ENCODE measurements at places on chromosomes 5 and 9.

GRCh38 chr5:36743891-36744772 is 132.4 kb upstream of the NIPBL start:
- no peak for DNase-seq

DNA sequence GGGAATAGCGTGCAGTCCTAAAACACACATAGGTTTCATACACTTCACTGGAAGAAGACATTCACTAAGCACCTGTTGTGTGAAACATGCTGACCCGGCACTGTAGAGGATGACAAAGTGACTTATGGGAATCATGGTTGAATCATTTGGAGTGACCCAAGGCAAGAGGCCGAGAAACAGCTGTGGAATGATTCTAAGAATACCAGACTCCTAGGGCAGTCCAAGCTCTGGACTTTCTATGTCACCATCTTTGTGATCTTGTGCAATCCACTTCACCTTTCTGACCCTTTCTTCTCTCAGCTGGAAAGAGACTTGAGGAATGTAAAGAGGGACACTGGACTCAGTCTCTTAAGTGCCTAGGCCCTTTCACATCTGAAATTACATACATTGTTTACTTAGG is 13.1 kb downstream of the MSANTD3 start:
- no peak for DNase-seq

DNA sequence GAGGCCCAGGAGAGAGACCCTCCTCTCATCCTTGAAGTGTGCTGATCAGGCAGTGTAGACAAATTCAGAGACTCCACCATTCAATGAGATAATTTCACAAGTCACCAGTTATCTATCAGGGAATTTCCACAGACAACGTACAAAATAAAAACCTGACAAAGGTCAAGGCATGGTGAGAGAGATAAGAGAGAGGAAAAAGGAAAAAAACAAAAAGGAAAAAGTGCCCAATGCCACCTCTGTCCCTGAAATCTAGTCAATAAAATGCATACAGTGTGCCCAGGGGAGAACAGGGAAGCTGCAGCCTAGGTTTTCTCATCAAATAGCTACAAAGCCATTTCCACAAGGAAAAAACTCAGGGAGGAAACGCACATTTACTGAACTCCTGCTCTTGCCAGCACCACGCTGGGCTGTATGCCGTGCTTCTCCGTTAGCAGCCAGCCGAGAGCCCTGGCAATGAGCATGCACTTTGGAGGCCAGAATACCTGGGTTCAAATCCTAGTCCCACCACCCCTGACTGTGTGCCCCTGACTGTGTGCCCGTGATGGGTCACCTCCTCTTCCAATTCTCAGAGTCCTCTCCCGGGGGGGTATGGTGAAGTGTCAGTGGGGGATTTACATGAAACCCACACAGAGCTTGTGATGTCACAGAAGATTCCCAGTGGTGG is 11.6 kb downstream of the WHRN start:
- DNase-seq = no peak

DNA sequence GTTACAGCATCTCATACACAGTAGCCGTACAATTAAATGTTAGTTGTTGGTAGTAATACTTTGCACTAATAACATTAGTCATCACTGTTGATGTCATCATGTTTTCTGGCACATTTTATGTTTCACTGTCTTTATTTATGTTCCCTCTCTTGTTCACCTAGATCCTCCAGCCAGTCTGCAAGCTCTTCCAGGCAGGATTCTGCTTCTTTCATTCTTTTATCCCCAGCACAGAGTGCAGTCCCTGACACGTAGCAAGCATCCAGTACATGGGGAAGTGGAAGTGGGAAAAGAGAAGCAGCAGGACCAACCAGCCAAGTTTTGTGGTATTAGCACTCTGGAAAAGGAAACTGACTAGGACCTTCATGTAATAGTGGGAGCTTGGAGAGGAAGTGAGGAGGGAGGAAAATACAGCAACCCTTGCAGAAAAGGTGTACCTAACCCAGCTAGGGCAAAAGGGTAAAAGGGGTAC is 89.7 kb upstream of the SLC44A1 start:
- DNase-seq = no peak

DNA sequence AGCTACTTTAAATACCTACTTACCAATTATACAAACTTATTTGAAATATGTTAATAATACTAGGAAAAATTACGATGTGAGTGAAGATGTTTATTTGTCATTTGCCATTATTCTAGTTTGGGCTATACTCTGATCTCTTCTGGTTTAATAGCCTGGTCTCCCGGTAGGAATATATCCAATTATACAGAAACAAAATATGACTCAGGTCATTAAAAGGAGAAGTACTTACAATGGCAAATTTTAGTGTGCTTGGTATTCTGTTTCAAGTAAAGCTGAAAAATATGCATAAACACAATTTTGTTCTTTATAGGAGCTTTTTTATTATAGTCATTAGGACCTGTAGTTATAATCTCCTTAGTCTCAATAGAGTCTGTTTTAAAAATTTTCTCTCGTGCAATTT is 176.8 kb downstream of the SLCO4C1 start:
- DNase-seq = no peak

DNA sequence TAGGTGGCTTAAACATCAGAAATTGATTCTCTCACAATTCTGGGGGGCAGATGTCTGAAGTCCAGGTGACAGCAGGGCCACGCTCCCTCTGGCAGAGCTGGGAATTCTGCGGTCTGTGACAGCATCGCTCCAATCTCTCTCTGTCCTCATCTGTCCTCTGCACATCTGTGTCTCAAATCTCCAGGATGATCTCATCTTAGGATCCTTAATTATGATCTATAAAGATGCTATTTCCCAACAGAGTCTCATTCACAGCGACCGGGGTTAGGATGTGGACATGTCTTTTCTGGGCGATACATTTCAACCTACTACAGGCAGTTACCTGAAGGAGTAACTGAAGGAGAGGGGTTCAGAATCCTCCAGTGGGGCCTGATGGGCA is 31.4 kb downstream of the ANKRD33B start:
- no peak for DNase-seq
